ENCODE measurements at places on chromosomes 4 and X.

DNA sequence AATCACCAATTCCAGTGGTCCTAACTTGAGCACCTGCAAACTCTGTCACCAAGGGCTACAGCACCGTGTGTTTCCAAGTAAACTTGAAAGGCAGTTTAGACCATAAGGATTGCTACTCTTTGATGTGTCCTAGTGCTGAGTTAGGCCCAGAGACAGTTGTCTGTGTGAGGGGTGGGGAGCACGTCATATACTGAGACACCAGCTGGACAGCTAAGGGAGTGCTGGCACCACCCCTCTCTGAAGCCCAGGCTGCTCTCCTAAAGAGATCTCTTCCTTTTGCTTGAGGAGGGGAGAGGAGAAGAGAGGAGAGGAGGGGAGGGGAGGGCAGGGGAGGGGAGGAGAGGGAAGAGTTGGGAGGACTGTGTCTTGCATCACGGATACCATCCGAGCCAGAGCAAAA lies 218.7 kb upstream of the TACR3 start:
- DNase-seq, result no peak

DNA sequence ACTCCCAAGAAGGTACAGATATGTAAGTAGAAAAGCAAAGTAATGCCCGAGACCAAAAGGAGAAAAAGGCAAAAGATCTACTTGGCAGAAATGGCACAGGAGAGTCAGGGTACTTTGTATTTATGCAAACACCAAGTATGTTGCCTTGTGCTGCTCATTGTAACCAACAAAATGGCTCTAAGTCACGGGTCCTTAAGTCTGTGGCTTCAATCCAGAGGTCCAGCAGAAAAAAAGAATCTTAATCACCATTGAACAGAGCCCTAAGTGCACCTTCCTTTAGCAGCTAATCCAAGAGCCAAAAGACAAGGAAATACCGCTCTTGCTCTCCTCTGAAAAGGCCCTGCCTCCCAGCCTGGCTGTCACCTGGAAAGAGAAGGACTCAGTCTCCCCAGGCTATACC lies 324.9 kb upstream of the PPARGC1A start:
- DNase-seq, result no peak

- no peak for DNase-seq
These were observed 113.9 kb upstream of the MBNL3 start for GRCh38 chrX:132602701-132603100.

- no peak for DNase-seq
These were observed 1744.4 kb upstream of the ADGRL3 start for GRCh38 chr4:59455751-59456150.

GRCh38 chr4:53608242-53608641 lies 17.0 kb upstream of the LNX1 start:
- no peak for DNase-seq

- no peak for DNase-seq
These were observed 8.5 kb downstream of the NKX3-2 start for GRCh38 chr4:13535708-13536361.

DNA sequence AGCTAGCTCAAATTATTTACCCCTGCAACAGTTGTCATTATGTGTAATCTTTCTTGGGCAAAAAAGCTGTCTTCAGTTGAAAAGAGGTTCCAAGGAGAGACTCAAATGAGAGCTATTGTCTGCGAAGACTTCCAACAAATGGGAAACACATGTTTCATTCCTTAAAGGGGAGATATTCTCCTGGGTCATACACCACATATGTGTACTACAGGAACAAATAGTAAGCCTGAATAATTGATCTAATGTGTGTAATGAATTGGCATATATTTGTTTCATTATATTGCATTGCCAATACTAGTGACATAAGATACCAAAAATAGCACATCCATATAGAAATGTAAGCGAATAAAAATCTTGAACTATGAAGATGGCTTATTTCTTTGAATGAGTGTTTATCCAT lies 950.9 kb upstream of the NDST4 start:
- no peak for DNase-seq

DNA sequence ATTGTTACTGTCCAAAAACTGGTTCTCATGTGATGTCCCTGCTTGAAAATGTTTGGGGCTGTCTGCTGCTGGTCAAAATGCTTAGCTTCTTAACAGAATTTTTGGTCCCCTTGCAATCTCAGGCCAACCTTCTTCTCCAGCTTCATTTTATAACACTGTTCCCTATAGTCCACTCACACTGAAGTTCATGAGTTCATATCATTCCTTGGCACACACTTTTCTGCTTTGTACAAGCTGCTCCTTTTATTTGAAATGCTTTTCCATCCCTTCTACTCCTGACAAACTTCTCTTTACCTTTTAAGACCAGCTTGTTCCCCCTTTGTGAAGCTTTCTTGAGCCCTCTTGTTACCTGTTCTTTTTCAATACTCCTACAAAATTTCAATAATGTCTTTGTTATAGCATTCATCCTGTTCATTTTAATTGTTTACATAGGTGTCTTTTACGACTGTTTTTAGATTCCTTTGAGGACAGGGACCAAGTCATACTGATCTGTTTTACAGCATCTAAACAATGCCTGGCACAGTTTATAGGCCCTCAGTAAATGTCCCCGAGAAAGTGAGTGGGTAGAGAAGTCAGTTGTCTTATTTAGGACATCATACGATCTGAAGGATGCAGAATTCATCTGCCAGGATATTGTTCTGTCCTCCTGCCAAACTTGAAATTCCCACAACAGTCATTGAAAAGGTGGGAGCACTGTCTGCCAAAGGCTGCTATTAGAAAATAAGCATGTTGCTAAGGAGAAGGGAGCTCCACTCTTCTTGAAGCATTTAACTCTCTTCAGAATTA lies 134.4 kb upstream of the BMPR1B start:
- DNase-seq, result no peak

DNA sequence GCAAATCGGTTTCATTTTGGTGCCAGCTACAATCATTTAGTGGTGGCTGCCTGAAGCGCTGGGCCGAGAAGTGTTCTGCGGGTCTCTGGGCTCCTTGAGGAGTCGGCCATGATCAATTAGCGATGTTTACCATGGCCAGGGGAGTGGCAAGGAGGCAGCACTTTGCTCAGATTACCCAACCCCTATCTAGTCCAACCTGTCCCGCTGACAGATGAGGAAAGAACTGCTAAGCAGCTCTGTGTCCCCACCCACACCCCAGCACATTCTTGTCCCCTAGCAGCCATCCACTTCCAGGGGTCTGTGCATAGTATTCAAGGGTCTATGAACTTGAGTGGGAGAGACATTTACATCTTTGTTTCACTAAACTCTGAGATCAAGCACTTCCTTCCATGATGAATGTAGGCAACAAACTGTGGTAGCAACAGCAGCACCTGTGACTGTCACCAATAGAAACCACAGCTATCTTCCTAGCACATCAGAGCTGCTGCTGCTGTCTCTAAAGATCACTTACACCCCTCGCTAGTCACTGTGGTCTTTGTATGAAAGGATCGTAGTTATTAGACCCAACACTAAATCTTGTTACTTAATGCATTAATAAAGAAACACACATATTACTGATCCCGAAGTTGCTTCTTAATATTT lies 331.6 kb downstream of the BCOR start:
- no peak for DNase-seq

DNA sequence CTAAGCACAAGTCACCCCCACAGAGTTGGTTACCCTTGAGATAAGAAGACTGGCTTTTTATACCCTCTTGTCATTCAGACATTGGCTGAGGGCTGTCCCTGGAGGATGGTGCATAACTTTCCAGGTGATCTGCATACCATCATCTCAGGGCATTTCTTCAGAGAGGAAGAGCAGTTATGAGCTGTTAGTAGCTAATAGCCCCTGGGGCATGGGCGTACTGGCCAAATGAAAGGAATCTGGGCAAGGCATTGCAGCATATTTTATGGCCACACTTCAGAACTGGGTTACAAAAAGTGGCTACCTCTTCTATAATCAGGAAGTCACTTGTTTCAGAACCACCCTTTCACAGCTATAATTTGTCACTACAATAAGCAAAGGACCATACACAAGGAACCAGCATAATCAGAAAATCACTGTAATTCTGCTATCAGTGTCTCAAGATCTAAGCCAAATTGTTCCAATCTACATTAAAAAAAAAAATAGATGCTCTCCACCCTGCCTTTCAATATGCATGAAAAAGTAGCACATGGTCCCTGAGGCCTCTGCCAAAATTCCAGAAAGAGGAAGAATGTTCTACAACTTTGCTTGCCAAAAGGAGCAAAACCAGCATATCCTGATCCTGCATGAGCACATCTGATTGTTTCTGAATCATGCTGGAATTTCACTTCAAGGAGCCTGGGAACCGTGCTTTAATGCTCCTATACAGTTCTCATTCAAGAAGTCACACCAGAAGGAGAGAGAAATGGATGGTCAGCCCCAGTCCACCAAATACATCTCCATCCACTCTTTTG lies 92.0 kb downstream of the TMEM144 start:
- peak; percentile 81 for DNase-seq

- DNase-seq, result no peak
These were observed 6.8 kb upstream of the TCEANC start for GRCh38 chrX:13646154-13646549.

DNA sequence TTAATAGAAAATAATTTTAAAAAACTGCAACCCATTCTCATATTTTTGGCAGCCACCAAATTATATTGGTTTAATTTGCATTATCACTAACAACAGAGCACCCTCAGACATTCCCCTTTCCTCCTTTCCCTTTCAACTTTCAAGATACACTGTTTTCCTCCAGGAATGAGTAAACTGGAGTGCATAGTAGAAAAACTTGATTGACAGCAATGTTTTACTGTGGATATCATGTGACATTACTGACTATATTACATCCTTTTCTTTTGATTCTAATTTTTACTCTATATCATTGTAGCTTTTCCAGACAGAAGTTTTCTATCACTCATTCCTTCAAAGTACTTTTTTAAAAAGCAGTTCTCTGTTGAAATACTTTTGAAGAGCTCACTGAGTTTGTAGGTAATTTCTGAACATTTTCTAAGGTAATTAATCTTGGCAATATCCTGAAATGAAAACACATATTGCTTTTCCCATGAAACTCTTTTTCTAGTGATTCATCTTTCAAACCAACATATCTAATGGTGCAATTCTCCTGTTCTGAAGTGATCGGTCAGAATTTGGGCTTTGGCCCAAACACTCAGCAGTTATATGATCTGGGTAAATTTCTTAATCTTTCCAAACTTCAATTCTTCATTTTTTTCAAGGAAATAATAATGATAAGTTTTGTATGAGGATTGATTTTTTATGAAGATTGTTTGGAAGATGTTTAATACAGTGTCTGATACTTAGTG lies 920.4 kb upstream of the EPHA5 start:
- DNase-seq, result no peak

GRCh38 chrX:111661241-111661640 lies 19.7 kb upstream of the ALG13 start:
- no peak for DNase-seq

DNA sequence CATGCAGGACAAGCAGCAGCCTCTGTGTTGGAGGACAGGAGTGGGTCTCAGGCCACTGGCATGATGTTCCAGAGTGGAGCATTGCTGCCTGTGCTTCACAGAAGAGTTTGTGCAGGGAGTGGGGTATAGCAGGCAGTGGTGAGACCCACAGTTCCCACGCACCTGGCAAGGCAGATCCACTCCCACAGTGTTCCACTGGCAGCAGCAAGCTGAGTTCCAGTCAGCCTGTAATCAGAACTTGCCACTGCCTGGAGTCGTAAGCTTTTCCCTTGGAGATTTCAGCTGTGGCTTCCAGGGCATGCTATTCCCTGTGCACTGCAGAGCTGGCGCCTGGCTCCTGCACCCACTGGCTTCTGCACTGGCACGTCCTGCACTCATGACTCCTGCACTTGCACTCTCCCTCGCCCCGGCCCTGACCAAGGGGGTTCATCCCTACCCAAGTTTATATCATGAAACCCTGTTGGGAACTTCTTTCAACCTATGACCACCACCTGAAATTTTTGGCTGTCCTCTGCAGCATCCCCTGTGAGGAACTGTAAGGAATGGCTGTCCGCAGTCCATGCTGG lies 1144.3 kb downstream of the RAPGEF2 start:
- no peak for DNase-seq

DNA sequence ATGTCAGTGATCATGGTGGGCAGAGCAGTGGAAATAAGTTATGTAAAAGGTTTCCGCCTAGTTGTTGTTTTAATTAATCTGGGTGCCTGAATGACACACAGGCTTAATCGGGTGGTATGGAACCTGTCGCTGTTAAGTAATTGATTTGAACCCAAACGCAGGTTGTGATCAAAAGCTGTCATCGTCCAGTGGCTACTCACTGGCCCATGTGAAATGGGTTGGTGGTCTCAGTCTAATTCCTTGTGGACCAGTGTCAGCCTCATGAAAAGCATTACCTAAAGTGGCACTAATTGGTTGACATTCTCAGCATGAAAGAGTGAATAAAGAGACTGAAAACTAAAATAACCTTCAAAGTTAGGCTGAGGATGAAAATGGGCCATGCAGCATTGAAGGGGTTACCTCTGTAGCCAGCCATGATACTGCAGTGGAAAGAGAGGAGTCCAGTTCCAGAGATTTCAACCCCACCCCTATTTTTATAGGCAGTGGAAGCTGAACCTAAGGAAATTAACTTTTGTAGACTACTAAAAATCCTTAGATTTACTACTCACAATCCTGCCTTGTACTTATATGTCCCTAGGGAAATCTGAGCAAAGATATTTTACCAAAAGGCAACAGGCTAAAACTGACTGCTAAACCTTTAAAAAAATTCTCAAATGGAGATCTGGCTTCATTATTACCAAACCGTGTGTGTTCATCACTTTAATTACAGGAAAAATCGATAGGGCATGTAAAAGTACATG lies 251.7 kb upstream of the TENM3 start:
- DNase-seq, result no peak

DNA sequence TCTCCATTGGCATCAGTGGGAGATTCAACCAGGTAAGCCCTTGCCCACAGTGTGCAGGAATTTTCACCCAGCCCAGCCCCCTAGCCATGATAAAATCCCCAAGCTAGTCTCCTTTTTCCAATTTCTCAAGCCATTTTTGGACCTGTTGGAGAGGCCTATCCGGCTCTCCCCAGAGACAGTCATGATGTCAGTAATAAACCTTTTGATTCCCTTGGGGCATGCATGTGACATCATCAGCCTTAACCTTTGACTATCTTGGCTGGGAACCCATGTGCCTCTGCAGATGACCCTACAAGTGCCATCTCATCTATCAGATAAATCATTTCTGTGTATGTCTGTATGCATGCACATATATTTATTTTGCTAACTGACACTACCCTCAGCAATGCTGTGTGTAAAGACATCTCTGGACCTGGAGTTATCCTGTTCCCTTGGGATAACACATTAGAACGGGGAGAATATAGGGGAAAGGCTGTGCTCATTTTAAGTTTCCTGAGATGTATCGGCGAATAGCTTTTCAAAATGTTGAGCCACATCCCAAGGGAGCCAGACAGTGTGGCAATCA lies 51.0 kb downstream of the CYTL1 start:
- DNase-seq, result no peak

DNA sequence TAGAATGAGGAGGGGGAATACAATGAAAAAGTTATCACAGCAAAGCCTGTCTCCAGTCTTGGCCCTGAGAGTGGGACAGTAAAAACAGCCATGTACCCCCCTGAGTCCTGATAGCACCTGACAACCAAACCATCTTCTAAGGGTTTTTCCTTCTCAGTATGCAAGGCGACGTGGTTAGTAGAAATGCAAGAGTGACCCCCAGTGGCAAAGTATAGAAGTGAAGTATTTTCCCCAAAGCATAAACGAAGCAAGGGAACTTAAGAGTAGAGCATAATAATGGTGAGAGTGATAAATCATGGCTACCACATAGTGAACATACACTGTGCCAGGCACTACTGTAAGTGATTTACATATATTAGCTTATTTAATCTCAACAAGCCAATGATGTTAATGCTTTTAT lies 52.8 kb downstream of the FAM47C start:
- peak; percentile 1 for DNase-seq

- no peak for DNase-seq
These were observed 636.3 kb upstream of the HTR2C start for GRCh38 chrX:113947548-113947947.
